ENCODE measurements at places on chromosomes 5 and 9.

- DNase-seq = no peak
These were observed 25.9 kb upstream of the ALDH1A1 start for GRCh38 chr9:72978744-72979143.

DNA sequence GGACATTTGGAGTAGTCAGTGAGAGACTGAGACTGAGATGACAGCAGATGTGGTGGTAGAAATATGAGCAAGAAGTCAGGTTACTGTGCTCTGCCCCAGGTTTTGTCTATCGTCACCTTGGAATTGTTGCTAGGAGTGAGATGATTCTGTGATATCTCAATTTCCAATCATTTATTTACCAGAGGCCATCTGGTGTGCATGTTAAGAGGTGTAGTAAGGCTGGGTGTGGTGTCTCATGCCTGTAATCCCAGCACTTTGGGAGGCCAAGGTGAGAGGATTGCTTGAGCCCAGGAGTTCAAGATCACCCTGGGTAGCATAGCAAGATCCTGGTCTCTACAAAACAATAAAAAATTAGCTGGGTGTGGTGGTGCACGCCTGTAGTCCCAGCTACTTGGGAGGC, 38.6 kb upstream of the CARTPT start:
- DNase-seq = no peak

- DNase-seq = no peak
These were observed 85.6 kb downstream of the C5orf15 start for GRCh38 chr5:133882846-133883245.

DNA sequence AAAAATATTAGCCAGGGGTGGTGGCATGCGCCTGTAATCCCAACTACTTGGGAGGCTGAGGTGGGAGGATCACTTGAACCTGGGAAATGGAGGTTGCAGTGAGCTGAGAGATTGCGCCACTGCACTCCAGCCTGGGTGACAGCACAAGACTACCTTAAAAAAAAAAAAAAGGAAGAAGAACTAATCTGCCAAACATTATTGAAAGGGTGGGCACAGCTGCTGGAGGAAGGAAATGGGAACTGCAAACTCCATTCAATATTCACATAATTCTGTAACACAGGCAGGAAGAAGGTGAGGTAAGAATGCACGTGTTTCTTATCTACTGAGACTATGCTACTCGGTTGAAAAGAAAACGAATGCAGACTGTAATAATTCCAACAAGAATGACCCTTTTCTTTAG, 121.1 kb upstream of the GNA14 start:
- no peak for DNase-seq

GRCh38 chr5:102975457-102976182, 144.3 kb downstream of the GIN1 start:
- no peak for DNase-seq

DNA sequence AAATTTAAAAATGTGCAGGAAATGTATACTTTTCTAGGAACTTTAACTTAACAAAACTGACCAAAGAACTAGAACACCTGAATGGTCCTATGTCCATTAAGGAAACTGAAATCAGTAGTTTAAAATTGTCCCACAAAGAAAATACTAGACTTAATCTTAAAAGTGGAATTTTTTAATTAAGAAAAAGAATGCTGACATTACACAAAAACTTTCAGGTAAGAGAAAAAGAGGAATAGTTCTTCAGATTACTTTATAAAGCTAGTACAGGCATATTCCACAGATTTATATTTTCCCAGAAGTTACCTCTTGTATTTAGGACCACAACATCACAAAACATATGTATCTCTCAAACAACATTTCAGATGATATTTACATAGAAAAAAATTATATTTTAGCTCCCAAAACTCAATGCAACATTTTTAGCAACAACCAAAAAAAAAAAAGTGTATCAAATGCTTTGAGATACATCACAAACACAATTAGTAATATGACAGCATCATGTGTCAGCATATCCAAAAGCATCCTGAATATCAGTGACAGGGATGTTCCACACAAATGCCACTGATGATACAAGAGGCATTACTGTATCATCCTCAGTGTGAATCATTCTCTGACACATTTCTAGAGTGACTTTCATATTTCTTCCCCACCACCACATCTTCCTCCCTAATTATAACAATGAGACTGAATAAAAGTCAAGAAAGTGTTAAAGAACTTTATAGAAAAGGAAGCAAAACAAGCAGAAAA, 264.0 kb downstream of the EPB41L4A start:
- no peak for DNase-seq

DNA sequence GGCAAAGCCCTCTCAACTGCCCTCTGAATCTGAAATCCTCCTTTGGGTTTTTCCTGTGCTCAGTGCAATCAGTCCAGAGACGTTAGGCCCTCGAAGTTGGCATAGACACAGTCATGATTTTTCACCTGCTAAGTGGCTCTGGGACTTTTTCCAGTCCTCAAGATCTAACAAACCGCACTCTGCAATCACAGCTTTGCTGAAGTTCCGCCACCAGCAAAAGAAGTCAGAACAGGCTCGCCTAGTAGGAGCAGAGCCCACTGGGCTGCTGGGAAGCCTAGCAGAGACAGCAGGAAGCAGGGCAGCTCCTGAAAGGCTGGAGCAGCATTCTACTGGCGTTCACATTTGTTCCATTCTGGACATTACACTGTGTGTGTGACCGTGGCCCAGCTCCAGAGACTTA, 222.8 kb upstream of the KIF2A start:
- DNase-seq = no peak

- no peak for DNase-seq
These were observed 2.0 kb downstream of the CTNND2 start for GRCh38 chr5:11902201-11902619.

DNA sequence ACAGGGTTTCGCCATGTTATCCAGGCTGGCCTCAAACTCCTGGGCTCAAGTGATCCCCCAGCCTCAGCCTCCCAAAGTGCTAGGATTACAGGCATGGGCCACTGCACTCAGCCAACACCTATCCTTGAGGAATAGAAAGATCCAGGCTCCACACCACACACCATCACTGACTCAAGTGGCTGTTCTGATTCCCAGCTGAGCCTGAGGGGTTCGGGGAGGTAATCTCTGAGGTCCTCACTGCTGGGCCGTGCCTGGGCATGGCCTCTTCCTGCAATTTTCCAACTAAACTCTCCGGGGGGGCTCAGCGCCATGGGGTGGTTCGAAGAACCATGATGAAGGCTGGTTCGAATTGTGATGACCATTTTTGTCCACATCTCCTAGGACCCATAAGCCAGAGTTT, 31.0 kb upstream of the IL17B start:
- no peak for DNase-seq

- no peak for DNase-seq
These were observed 80.4 kb downstream of the LRSAM1 start for GRCh38 chr9:127531676-127532075.

DNA sequence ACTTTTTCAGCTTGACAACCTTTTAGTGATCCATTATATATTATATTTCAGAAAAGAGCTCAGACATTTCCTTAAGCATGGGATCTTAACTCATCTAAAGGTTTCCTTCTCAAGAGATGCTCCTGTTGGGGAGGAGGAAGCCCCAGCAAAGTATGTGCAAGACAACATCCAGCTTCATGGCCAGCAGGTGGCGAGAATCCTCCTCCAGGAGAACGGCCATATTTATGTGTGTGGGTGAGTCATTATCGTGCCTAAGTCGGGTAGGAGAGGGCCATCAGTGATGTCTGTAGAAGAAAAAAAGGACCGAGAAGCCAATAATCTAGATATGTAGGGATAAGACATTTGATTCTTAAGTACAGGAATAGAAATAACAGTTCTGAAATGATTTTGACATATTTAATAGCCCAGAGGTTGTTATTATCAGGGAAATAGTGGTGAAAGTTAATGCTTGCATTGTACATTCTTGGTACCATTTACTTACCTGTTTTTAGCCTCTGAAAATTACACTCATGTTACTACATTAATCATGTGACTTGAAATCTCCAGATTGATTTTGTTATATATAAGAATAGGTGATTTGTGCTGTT, 28.2 kb downstream of the MTRR start:
- DNase-seq = no peak

GRCh38 chr5:127358284-127358683, 67.7 kb downstream of the MEGF10 start:
- no peak for DNase-seq
